Pancreas (tissue), 10 donors: ENCODE measurements at places on chromosomes 7 and 10. TPM values are rescaled to one million over a fixed set of nuclear protein-coding genes. Genes with fewer than 3 reads are reported as not detected.

CTBP2 gene
- 35.9 TPM for total RNA-seq

EBLN1 gene
- not detected for total RNA-seq

IFIT1B gene
- total RNA-seq = not detected

- no peak for DNase-seq
Observed at GRCh38 chr7:142263598-142264380, 5.9 kb upstream of the PRSS58 start.
